ENCODE measurements at places on chromosomes 6 and 20.
A peak's percentile ranks its signal among the peaks of the same experiment; 100 is the strongest.

DNA sequence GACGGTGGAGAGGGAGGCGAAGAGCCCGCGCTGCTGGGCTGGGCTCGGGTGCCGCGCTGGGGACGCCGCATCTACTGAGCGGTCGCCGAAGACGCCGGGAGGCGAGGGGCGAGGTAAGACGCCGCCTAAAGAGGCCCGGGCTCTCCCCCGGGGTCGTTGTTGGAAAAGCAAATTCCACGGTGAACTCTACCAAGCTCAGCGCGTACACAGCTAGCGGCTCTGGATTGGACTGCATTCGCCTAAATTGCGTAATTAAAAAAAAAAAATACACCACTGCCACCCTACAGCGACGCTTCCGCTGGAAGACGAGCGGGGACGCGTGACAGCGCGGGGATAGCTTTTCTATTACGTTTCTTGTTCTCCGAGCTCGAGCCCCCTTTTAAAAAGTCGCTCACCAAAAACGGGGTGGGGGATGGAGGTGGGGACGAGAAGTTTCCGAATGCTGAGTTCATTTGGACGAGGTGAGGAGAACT is 92.0 kb upstream of the PRDM1 start:
- DNase-seq, result peak; percentile 45

- DNase-seq, result peak; percentile 68
These were observed 77.7 kb upstream of the CLDN20 start for GRCh38 chr6:155186052-155186658.

DNA sequence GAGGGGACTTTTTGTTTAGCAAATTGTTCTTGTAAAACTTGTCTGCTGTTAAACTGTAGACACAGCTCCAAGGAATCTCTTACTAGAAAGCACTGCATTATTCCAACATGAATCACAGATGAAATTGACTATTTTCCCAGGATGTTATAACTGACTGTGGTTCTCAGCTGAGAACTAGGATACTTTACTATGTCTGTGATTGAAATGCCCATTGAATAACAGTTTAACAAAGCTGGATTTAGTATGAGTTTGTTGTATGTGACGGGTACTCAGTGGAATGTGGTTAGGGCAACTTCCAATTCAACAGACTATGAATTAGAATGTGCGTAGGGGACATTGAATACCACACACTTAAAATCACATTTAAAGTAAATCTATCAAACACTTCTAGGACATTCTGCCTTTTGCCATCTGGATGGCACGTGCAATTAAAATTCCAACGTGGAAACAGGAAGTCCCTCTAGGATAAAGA is 193.4 kb upstream of the PREP start:
- no peak for DNase-seq

DNA sequence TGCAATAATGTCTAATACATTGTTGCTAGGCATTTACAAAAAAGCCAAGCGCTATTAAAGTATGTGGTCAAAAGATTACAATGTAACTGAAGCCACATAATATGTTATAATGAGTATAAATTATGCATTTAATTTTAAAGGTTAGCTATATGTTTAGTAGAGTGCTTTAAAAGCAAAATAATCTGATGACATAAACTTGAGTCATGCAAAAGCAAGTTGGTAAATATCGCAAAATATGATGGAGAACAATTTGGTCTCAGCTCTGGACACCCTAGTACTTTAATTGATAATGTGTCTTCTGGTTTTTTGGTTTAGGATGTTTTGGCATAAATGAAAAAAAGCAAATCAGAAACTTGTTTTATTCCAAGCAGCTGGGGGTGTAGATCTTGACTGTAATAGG is 188.6 kb upstream of the RREB1 start:
- DNase-seq, result no peak

DNA sequence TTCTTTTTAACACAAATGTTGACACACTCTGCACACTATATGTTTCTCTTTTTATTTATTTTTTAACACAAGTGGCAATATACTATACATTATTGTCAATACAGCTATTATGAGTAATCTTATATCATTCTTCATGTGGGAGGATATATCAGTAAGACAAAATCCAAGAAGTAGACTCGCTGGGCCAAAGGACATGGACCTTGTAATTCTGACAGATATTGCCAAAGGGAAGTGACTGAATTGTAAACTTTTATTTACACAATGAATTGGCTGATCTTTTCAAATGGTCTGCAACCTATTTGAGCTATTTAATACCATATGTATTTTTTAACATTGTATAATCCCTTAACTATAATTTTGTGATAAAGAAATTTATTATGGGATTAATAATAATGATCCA is 56.0 kb downstream of the CCDC170 start:
- no peak for DNase-seq

All from stimulated activated naive CD8-positive, alpha-beta T cell treated with anti-CD3 and anti-CD28 coated beads, Interleukin-15, Interleukin-2, amounts not matched to agents 100 U/mL and 50 U/mL, for 24 hours (primary cell).